AG08395 (cell line): ENCODE measurements at places on chromosomes 11 and 22.
A peak's percentile ranks its signal among the peaks of the same experiment; 100 is the strongest.

DNA sequence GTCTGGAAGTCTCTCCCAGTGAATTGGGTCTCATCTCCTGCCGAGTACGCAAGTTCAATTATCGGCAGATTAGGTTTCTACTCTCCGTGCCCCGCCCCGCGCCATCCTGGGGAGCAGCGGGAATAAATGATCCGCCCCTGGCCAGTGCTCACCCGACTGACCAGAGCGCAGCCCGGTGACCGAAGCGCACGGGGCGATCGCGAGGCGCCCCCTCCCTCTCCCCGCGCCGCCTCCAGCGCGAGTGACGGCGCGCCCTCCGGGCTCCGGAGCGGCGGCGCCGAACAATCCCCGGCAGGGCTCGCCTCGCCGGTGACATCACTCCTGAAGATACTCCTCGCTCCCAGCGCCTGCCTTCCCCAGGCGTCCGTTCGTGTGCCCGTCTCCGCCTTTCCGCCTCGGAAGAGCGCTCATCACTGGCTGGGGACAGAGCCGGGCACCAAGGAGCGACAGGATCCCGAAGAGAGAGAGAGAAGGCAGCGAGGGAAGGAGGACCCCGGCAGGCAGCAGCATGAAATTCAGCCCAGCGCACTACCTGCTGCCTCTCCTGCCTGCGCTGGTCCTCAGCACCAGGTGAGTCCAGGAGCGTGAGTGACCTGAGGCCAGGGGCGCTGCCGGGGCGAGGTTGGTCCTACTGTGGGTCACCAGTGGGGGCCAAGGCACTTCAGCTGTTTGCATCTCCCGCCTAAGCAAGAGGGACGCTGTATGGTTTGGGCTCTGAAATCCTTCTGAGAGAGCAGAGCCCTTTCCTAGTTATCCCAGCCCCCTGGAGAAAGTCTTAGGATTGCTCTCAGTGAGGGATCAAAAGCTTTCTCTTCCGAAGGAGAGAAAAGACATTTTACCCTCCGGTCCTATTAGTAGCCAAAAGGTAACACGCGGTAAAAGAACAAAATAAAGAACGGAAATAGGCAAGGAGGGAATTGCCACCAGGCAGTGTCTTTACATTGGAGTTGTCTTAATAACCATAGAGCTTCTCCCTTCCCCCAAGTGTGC lies at the start of gene LUZP2:
Gene LUZP2 (plus strand): TSS at position 318 of the 990 bp plus-strand sequence.
- DNase-seq = peak; percentile 14

DNA sequence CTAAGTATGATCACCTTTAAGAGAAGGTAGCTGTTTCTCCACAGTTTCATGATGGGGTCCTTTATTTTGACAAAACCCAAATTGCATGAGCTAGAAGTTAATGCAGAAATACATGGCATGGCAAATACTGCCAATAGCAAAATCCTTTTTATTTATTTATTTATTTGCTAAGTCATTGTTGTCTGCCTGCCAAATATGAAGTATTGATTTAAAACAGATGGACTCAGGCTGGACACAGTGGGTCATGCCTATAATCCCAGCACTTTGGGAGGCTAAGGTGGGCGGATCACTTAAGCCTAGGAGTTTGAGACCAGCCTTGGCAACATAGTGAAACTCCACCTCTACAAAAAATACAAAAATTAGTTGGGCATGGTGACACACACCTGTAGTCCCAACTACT lies 52.4 kb downstream of the LARGE2 start:
- DNase-seq = peak; percentile 25

GRCh38 chr22:50489363-50490243 lies 2.9 kb downstream of the MIOX start:
- DNase-seq = no peak

DNA sequence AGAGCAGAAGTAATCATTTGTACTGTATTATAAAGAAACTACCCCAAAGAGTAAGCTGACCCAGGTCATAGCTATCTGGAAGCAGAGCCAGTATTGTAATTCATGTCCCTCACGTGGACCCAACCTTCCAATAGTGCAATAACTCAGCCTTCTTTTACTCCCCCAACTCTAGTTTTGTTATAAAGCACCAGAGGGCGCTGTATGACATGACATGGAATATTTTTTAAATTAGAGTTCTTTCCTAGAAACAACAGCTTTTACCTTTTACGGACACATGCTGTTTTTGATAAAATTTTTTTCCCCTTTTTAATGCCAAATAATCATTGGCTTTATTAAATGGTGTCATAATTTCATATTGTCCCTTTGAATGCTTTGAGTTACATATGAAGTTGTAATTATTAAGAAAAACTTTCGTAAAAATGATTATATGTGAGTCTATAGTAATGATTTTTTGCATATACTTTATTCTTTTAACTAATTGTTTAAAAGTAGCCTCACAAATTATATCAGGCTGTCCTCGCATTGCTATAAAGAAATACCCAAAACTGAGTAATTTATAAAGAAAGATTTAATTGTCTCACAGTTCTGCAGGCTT lies 76.9 kb downstream of the DKK3 start:
- peak; percentile 65 for DNase-seq

DNA sequence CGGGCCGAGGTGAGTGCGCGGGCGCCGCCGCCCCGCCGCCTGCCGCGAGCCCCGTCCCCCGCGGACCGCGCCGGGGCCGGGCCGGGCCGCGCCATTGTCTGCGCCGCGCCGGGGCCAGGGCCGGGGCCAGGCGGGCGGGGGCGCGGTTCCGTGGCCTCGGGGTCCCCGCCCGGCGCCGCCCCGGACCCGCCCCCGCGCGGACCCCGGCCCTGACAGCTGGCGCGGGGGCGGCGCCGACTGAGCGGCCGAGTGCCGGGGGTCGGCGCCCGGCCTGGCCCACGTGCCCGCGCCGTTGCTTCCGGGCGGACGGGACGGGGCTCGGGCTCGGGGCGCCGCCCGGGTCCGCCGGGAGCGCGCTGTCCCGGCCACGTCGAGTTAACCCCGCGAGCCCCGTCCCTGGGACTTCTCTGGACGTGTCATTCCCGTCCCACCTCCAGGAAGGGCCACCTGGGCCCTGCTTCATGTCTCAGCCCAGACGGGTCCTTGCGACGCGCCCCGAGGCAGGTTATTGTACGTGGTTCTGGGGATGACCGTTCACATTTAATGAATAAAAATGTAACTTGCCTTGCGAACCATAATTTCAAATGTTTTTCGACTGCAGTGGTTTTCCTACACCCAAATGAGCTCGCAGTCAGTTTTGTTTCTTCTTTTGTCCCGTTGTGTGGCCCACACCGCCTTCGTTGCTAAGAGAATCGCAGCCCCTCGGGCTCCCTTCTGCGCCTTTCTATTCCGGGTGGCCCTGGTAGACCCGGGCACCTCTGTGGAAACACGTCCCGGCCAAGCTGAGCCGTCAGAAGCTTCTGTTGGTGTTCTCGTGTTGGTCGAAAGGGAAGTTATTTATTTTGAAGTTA lies 562 bp downstream of the ZBED4 start:
- DNase-seq = peak; percentile 24

GRCh38 chr11:116960930-116961329 lies 123.5 kb upstream of the APOA1 start:
- peak; percentile 80 for DNase-seq

DNA sequence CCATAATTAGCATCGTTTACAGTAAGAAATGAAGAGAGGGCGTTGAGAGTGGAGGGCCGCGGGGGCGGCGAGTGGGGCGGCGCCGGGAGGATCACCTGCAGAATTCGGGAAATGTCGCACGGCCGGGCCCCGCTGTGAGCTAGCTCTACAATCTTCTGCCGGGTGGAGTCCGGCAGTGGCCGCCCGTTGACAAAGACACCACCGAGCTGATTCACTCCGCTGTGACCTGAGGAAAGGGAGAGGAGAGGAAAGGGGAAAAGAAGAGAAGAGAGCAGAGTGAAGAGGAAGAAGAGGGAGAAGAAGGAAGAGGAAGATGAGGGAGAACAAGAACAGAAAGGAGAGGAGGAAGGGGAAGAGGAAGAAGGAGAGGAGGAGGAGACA lies 8.5 kb downstream of the PAX6 start:
- no peak for DNase-seq

DNA sequence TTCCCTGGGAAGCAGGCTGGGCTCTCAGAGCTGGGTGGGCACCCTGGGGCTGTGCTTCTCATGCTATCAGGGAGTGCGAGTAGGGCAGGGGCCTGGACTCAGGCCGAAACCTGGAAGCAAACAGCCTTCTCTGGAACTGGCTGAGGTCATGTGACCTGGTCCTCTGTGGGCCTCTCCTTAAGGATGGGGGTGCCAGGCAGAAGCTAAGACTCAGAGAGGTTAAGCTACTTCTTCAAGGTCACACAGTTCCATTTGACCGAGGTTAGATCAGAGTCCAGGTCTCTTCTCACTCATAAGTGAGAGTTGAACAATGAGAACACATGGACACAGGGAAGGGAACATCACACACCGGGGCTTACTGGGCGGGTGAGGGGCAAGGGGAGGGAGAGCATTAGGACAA lies 7.4 kb downstream of the FADS3 start:
- DNase-seq = no peak

DNA sequence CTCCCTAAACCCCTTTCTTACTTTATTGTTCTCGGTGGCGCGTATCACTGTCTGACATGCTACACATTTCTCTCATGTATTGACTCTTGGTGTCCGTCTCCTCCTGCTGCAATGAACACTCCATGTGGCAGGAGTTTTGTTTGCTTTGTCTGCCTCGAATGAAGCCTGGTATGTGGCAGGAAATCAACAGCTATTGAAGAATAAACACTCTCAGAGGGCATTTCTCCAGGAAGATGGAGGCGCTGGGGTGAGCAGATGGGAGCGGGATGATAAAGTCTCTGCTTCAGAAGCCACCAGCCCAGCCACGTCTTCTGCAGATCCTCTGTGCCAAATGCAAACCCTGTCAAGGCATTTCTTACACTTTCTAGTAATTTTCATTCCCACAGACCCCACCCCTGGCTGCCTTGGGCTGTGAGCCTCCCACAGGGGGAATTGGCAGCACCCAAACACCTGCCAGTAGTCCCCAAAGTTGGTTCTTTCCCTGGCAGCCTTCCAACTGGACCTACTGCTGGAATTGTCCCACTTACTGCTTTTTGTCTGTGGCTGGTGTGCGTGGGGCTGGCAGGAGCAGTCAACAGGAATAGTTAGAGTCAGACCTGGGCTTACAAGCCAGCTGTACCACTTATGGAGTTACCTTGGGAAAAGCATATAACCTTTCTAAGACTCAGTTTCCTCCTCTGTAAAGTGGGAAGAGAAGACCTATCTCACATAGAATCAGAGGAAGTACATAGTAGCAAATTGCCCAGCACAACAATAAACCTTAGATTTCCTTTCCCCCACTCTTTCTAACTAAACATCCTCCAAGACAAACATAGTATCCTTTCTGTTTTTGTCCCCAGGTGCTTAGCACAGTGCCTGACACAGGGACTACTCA lies 13.3 kb upstream of the IL10RA start:
- no peak for DNase-seq

- DNase-seq = no peak
Observed at GRCh38 chr11:105208019-105208418, 68.5 kb upstream of the CARD18 start.

- no peak for DNase-seq
Observed at GRCh38 chr22:45531441-45532234, 29.0 kb downstream of the FBLN1 start.

GRCh38 chr11:33699515-33700062 lies 1.0 kb downstream of the C11orf91 start:
- no peak for DNase-seq

DNA sequence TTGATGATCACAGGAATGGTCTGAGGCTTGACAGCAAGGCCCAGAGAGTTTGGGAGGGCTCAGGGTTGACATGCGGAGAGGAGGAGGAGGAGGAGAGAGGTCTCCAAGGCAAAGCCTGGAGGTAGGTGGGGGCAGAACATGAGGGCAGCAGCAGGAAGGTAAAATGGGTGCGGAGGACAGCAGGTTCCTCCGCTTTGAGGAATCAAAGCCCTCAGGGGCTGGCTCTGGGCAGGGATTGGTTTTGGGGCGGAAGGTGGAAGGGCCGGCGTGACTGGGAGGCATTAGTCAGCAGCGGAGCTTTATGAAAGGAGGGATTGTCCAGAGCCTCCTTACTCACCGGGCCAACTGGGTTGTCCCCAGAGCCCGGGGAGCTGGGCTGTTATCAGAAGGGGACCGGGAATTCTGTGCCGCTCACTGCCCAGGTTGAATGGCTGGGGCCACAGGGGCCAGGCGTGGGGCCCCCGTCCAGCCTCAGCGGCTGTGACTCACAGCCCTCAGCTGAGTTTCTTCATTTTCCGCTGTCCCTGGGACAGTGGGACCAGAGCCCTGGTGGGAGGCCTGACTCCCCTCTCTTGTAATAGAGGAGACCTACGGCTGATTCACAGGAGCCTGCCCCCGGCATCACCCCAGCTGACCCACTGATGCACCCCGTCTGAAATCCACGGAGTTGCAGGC lies 36.2 kb downstream of the LIF start:
- no peak for DNase-seq

DNA sequence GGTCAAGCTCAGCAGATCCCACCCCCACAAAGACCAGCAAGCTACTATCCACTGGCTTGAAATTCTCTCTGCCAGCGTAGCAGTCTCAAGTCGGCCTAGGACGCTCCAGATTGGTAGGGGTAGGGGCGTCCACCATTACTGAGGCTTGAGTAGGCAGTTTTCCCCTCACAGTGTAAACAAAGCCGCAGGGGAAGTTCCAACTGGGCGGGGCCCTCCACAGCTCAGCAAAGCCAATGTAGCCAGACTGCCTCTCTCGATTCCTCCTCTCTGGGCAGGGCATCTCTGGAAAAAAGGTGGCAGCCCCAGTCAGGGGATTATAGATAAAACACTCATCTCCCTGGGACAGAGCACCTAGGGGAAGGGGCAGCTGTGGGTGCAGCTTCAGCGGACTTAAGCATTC lies 1064.9 kb upstream of the TENM4 start:
- DNase-seq = no peak

DNA sequence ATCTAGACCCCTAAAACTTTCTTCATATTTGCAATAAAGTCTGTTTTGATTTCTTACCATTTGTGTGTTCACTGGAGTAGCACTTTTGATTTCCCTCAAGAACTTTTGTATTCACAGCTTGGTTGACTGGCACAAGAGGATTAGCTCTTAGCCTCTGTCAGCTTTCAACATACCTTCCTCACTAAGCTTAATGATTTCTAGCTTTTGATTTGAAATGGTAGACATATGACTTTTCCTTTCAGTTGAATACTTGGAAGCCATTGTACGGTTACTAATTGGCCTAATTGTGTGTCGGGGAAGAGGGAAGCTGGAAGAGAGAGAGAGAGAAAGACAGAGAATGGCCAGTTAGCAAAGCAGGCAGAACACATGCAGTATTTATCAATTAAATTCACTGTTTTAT lies 180.5 kb downstream of the ARHGAP42 start:
- no peak for DNase-seq

GRCh38 chr11:122275508-122275907 lies 159.5 kb upstream of the BLID start:
- no peak for DNase-seq

DNA sequence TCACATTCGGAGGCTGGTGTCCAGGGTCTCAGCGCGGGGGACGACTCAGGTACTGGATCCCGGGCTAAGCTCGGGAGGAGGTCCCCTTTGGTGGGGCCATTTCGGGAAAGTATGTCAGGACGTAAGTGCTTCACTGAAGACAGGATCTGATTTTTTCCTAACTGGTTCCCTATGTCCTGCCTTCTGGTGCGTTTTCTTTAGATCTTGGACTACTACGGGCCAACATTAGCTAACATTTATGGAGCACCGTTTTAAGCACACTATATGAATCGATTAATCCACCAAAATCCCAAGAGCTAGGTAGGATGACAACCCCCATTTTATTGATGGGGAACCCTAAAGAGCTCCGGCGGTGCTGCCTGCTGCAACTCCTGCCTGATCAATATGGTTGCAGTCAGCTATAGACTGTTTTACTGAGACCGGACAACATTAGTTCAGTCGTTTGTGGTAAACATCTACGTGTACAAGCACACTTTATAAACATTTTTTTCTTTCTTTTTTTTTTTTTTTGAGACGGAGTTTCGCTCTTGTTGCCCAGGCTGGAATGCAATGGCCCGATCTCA lies 17.0 kb upstream of the WDR74 start:
- no peak for DNase-seq

GRCh38 chr22:41563051-41563711 lies 2.4 kb downstream of the CSDC2 start:
- peak; percentile 76 for DNase-seq
